ENCODE measurements at places on chromosomes 5 and 9.

- DNase-seq = no peak
These were observed 272.2 kb upstream of the DMRT1 start for GRCh38 chr9:569296-569695.

GRCh38 chr5:7872517-7873130 is 3.7 kb downstream of the MTRR start:
- DNase-seq = no peak

DNA sequence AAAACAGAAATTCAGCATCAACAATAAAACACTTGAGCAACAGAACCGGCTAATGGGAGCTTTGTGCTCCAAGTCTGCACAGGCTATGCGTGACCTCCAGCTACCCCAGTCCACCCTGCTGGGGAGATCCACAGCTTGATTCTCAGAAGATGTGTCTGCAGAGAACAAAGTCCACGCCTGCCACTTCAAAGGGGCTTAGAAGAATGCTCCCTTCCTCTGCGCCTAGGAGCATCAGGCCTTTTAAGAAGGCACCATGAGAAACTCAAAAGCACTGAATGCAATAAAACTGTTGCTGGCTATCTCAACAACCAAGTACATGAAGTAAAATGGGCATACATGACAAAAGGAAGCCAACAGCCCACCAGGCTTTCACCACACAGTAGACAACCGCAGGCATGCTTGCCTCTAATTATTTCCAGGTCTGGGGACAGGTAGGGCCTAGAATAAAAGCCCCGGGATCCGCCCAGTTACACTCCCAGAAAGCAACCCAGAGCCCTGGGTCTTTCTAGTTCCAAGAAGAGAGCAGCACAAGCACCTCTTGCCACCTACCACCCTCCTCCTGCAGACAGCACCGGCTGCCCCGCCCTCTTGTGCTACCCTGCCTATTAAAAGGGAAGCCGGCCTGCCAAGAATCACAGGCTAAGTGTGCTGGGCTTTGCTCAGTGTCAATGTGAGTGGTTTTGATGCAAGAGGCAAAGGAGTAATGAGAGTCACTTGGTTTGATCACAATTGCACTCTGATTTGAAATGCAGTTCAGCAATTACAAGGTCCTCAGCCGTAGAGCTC is 123.2 kb downstream of the SPOCK1 start:
- DNase-seq = no peak

GRCh38 chr9:4706971-4707622 is 27.7 kb downstream of the CDC37L1 start:
- DNase-seq = no peak

- no peak for DNase-seq
These were observed 223.1 kb upstream of the DAP start for GRCh38 chr5:10984021-10984715.

- no peak for DNase-seq
These were observed 1.9 kb upstream of the IL13 start for GRCh38 chr5:132655821-132656773.

DNA sequence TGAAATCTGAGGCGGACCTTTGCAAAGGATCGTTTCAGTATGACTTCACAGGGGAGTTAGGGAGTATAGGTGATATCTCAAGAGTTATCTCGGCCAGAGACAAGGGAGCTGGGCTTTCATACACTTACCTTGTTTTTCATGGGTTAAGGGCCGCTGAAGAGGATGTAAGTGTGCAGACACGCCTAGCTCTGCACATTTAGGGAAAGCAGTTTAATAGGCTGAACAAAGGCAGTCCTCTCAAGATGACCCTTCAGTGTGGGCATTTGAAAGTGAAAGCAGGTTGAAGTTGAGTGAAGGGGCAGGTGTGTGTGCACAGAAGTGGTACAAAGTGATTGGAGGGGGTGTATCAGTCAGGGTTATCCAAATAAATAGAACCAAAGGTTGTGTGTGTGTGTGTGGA is 33.1 kb upstream of the PRXL2C start:
- no peak for DNase-seq

GRCh38 chr9:18063856-18064390 is 410.0 kb upstream of the ADAMTSL1 start:
- DNase-seq = no peak

GRCh38 chr9:2032234-2032633 is 17.1 kb downstream of the SMARCA2 start:
- DNase-seq = no peak

- no peak for DNase-seq
These were observed 273.4 kb downstream of the DENND1A start for GRCh38 chr9:123656565-123656964.

DNA sequence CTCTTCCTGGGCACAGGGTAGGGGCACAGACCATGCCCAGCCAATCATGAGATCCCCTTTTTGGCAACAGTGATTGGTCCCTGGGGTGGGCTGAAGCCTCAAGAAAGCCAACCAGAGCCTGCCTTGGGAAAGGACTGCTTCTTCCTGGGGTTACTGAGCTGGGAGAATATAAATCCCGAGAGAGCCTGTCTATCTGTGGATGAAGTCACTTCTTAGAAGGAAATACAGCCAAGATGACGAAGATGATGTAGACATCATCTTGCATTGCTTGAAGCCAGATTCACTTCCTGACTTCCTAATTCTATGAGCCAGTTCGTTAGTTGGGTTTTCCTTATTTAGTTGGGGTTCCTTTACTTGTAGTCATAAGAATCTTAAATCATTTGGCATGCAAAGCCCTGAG is 50.1 kb upstream of the PWWP2A start:
- no peak for DNase-seq

GRCh38 chr5:109762821-109763220 is 73.1 kb downstream of the MAN2A1 start:
- DNase-seq = no peak

DNA sequence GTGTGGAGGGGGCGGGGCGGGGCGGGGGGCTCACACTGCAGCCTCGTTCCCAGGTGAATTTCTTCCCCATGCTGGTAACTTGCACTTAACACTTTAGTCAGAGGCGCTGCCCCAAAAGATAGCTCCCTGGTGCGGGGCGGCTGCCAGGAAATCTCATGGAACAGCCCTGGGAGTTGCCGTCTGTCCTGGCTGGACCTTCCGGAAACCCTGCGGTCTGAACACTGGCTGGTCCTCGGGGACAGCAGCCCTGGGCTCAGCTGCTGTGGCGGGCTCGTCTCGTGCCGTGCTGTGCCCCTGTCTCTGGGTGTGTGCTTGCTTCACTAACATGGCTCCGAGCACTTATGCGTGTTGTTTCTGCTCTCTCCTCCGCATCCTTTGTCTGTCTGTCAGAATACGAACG is 25.8 kb downstream of the PTGES2 start:
- DNase-seq = no peak

DNA sequence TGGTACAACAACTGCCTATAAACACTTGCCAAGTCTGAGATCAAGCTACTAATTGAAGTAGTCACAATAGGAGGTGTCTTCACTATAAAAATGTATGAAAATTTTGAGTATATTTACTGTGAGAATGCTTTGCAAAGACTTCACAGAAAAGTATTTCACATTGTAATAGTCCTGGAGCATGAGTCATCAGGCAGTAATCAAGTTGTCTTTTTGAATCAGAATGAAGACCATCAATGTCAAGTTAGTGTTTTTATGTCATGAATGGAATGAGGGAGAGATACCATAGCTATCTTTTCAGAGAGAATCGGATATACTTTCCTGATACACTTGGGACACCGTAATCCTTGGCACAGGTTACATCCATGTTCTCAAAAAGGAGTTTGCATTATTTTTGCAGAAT is 466.9 kb upstream of the ARRDC3 start:
- DNase-seq = no peak

- no peak for DNase-seq
These were observed 83.0 kb downstream of the ISL1 start for GRCh38 chr5:51466214-51466613.

- no peak for DNase-seq
These were observed 62.6 kb downstream of the PSMB7 start for GRCh38 chr9:124352616-124353015.

DNA sequence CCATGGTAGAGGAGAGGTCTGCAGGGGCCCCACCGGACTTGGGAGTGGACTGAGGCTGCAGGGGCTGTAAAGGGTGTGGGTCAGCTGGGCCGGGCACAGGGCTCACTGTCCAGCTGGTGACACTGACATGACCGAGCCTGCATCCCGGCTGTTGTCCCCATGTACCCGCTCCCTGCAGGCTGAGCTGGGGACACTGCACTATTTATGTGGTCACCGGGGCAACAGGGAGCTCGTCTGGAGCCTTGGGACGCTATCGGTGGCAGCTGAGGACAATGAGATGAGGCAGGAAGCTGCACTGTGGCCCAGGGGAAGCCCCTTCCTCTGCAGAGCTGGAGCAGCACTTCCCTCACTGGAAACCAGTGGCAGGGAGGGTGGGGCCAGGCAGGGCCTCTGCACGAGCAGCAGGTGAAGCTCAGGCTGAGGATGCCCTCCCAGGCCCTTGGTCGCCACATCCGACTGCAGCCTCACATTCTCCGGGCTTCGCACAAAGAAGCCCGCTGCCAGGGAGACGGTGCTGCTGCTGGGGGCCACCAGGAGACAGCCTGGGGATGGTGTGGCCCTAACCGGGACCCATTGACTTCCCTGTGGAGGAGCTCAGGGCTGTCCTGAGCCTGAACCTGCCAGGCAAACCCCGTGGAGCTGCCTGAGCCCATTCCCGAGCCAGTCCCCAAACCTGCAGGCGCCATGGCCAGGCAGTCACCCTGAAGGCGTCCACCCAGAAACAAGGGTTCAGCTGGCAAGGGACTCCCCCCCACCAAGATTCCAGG is 26.4 kb downstream of the ZDHHC11B start:
- DNase-seq = peak; percentile 60

DNA sequence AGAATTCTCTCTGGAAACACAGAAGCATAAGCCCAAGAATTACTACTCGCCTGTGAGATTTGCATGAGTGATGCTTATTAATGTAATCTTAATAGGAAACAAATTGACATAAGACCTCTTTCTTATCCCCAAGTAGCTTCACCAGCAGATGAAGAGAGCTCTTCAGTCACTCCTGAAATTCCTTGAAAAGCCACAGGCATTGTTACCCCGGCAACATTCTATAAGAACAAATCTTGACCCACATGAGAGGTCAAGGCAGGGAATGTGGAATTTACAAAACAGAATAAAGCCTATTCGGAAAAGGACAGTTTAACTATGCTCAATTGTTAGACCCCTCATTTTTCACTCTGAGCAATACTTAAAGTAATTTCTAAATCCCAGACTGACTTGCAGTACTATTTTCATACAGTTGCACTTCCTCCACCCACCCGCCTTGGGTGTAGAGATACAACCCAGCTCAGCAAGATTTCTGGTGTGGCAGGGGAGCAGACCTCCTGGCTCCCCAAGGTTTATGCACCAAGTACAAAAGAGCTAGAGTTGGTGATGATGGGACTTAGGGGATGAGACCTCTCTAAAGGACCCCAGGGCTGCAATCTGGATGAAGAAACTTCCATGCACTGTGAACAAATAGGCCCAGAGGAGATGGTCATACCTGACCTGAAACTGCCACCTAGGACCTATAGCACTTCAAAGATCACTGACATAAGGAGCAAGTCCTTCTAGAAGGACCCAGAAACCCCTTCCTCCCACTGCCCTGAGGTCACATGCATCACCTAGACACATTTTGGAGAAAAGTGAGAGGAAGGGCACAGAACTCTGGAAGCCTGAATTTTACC is 242.1 kb downstream of the ZNF608 start:
- no peak for DNase-seq

DNA sequence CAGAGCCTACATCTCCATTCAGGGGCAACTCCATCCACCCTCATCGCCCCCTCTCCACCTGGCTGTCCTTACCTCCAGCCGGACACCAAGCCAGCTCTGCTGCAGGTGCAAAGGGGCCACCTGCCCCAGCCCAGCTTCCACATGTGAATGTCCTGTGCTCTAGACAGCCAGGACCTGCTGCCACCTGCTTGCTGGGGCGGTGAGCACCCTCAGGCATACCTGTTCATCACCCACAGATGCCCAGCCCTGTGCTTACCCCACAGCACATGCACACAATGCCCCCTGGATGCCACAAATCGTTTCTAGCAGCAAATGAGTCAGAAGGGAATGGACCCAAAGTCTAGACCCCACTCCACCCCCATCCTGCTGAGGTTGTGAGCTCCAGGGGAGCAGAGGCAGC is 13.3 kb upstream of the NKD2 start:
- DNase-seq = peak; percentile 21

DNA sequence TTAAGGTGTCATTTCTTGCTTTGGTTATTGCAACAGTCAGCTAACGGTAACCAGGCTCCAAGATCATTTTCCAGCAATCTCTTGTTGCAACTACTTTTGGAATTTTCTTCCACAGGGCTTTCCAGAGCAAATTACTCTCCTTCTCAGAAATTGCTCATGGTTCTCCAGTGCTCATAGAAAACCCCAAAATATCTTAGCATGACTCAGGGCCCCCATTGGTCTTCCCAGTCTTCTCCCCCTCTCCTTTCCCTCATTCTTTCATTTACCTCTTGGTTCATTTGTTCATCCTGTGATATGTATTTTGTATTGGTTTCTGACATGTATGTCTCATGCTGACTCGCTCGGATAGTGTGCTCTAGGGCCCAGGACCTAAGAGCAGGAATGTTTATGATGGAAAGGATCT is 35.6 kb downstream of the WWC1 start:
- no peak for DNase-seq

DNA sequence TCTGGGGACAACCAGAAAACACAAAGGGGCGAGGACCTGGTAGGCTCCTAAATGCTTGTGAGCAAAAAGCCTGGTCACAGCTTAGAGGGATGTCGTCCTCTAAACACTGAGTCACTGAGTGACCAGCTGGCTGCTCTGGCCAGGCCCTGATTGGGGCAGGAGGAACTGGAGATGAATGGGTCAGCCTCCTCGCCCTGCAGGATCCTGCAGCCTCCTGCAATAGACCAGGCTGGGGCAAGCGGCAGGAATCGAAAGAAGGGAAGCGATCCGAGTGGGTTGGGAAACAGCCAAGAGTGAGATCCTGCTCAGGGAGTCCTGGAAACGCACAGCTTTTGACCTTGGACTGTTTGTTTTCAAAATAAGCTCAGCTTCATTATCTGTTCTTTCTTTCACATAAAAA is 34.1 kb upstream of the MSX2 start:
- DNase-seq = no peak

- no peak for DNase-seq
These were observed 12.5 kb downstream of the ABL1 start for GRCh38 chr9:130847306-130848217.

DNA sequence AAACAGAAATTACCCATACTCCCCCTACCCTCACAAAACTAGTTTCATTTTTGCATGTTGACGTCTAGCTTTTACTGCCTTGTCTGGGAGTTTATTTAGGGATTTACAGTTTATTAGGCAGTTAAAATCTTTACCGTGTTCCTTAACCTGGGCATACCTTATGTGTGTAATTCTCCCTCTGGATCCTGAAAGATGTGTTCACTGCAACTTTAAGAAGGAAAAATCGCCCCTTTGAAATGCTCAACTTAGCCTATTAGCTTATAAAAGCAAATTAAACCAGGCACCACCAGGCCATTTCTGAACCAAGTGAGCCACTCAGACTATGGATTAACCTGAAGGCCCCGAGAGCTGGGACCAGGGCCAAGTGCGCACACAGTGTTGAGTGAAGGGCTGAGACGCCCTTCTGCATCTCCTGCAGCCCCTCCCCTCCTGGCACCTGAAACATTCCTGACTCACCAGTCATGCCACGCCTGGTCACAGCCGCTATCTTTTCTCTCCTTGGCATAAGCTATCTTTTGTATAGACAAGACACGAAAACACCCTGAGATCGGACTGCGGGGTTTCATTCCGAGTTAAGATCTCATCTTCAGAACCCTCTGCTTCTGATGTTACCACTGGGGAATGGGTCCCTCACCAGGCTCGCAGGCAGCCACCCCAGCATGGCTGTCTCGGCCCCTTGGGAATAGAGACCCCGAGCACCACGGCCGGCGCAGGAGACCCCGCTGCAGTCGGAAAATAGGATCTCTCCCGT is 111.9 kb downstream of the ROR2 start:
- peak; percentile 72 for DNase-seq

Data from mucosa of descending colon (tissue), 3 donors.